ENCODE measurements at places on chromosomes 11 and 22. TPM values are rescaled to one million over a fixed set of nuclear protein-coding genes. Genes with fewer than 3 reads are reported as not detected.

- no peak for DNase-seq
These were observed 186.0 kb downstream of the CEP164 start for GRCh38 chr11:117513666-117514065.

DNA sequence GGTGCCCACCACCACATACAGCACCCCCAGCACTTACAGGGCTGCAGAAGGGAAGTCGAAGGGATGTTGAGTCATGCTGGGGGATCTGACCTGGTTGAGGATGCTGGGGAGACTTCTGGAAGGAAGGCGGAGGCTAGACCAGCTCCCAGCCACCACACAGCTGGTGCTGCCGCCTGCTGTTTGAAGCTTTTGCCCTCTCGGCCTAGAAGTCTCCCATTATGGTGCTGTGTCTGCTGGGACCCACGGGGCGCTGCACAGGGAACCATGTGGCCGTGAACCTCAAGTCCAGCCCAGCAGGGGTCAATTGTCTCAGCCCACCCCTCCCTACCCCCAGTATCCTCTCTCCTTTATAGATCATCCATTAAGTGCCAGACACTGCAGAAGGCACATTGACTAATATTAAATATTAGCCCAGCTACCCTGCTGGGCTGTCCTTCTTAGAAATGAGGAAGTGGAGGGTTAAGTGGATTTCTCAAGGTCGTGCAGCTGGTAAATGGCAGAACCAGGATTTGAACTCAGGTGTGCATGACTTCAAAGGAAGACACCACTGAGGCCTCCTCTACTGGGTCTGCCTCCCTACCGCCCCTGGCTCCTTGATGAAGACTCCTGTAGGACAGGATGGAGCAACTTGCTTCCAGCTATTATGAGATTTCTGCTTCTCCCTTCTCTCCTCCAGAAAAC lies 49.7 kb downstream of the CYTH4 start:
- no peak for DNase-seq

DNA sequence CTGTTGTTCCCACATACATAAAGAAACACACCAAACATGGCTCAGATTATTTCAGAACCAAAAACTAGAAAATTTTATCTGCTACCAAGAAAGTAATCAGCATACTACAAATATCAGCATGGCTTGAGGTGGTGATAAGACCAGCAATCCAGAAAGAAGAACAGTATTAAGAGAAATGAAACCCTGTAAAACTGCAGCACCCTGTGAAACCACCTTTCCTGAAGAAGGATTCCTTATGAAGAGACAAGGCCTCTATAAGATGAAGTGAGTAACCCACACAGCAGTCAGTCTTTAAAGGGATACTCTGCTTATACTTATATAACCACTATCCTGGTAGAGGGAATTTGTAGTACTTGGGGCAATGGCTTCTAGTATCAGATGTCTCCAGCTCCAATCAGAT lies 49.9 kb downstream of the RSF1 start:
- DNase-seq: no peak

GRCh38 chr11:68840661-68841653 lies 759 bp downstream of the CPT1A start:
- peak; percentile 83 for DNase-seq

GRCh38 chr11:118856314-118856713 lies 27.4 kb upstream of the CXCR5 start:
- no peak for DNase-seq

DNA sequence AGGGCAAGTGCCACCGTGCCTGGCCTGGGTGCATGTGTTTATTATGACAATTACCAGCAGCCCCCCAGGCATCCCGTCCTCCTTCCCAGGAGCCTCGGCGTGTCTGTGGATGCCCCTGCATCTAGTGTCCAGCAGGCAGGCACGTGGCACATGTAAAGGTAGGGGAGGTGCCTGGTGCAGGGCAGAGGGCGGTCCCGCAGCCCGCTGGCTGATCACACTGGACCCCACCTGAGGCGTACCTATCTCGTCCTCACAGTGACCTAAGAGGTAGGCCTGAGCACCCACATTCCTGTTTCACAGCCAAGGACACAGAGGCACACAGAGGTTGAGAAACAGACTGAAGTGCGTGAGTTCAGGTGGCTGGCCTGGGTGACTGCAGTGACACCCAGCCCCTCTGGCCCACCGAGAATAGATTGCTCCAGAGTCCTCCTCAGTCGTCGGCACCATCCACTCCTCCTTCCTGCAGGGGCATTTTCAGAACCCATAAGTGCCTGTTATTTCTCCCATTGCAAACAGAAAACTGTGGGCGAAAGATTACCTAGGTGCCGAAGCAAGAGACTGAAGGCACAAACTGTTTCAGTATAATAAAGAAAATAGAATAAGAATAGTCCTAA lies 3.0 kb upstream of the PHRF1 start:
- DNase-seq: no peak

DENND5A gene
- 132 TPM for total RNA-seq

SLC22A12 gene
- total RNA-seq: not detected

DNA sequence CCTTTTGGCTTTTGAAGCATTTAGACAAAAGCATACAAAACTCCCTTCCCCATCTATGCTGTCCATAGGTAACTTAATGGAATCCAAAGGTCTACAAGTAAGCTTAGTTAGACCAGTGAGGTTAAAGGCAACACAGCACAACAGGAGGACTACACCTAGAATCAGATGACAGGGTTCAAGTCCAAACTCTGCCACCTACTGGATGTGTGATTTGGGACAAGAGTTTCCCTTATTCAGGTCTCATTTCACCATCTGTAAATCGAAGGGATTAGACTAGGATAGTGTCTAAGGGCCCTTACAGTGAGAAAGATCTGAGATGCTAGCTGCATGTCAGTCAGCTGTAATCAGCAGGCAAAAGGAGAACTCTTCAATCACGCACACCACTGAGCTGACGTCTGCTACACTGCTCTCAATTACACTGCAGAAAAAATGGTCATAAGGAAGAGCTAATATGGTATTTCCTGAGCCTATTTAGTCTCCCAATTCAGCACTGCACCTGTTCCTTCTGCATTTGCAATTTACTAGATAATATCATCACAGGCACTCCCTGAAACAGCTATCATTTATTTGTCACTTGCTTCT lies 82.2 kb downstream of the SERGEF start:
- no peak for DNase-seq

CD3E gene
- total RNA-seq: 0.48 TPM

- no peak for DNase-seq
These were observed 27.4 kb upstream of the IZUMO1R start for GRCh38 chr11:94276943-94277342.

GRCh38 chr11:3796801-3797328 lies 489 bp downstream of the NUP98 start:
- DNase-seq: no peak

KDM4E gene
- not detected for total RNA-seq

GRCh38 chr11:69518081-69518950 lies 36.9 kb downstream of the LINC01488 start:
- peak; percentile 26 for DNase-seq

GRCh38 chr11:45162916-45163879 lies 16.8 kb downstream of the PRDM11 start:
- DNase-seq: peak; percentile 55

- no peak for DNase-seq
These were observed 29.9 kb upstream of the MOB2 start for GRCh38 chr11:1516273-1517067.

STK33 gene
- total RNA-seq: 24.8 TPM

SLC22A8 gene
- total RNA-seq: not detected

MRGPRE gene
- total RNA-seq: 0.38 TPM

DNA sequence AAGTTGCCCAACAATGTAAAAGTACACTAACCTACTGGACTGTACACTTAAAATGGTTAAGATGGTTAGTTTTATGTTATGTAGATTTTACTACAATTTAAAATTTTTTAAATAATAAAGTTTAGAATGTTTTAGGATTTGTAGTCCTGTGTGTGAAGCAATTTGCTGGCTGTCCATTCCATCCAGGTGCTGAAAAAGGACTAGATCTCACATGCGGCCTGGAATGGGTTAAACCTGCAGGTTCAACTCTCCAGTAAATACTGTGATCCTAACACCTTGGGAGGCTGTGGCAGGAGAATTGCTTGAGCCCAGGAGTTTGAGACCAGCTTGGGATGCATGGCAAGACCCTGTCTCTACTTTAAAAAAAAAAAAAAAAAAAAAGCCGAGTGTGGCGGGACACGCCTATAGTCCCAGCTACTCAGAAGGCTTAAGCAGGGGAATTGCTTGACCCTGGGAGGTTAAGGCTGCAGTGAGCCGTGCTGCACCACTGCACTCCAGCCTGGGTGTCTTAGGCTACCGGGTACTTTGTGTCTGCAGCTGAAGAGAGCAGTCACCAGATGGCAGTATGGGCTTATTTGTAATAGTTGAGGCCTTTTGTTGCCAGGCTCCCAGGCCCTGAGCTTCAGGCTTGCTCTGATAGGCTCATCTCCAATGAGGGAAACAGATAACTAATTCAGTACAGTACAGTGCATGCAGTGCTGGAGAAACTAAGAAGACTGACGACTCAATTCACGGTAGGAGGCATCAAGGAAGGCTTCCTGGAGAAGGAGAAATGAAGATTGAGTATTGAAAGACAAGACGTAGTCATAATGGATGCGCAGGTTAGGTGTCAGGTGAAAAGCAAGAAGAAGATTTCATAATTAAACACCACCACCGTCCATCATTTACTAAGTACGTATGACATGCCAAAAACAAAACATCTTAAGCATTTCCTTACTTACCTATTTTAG lies 64.7 kb upstream of the ASPHD2 start:
- no peak for DNase-seq

UCP3 gene
- 0.54 TPM for total RNA-seq

- DNase-seq: no peak
These were observed 31.9 kb downstream of the DSCAML1 start for GRCh38 chr11:117765068-117765467.

DNA sequence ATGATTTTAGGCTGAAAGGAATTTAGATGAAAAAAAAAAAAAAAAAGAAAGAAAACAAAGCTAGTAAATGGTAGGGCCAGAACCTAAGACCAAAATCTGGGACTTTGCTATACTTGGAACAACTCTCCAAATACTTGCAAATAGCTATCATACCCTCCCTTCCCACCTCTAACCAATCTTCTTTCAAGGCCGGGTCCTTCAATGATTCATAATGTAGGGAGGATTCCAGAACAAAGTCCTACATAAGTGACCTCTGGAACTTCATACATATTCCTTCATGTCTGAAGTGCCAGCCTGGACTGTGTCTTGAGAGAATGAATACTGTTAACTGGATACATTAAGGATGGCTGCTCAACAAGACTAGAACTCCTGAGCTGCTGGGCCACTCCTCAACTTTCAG lies 9.9 kb downstream of the STK33 start:
- no peak for DNase-seq

ME3 gene
- total RNA-seq: 19.9 TPM

- DNase-seq: no peak
These were observed 23.8 kb downstream of the PACSIN2 start for GRCh38 chr22:42991010-42991651.

NCAM1 gene
- total RNA-seq: 472 TPM

GRCh38 chr22:43734370-43735150 lies 77.5 kb downstream of the EFCAB6 start:
- no peak for DNase-seq

DNA sequence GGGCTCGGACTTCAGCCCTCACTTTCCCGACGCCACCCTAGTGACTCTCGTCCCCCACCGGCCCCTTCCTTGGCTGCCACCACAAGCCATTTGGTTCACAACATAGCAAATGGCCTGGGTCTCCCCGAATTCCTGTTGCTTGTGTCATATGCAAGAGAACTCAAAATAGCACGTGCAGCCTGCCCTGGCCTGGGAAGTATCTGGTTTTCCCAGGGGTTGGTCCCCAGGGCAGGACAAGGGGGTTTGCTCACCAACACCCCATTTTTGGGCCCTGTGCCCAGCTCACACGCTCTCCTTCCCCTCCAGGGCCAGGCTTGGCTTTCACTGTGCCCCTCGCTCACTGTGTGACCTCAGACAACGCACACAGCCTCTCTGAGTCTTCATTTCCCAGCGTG lies 12.8 kb upstream of the TPCN2 start:
- DNase-seq: no peak

GRCh38 chr22:49678137-49678841 lies 149.4 kb downstream of the BRD1 start:
- no peak for DNase-seq

OR52E5 gene
- not detected for total RNA-seq

DNA sequence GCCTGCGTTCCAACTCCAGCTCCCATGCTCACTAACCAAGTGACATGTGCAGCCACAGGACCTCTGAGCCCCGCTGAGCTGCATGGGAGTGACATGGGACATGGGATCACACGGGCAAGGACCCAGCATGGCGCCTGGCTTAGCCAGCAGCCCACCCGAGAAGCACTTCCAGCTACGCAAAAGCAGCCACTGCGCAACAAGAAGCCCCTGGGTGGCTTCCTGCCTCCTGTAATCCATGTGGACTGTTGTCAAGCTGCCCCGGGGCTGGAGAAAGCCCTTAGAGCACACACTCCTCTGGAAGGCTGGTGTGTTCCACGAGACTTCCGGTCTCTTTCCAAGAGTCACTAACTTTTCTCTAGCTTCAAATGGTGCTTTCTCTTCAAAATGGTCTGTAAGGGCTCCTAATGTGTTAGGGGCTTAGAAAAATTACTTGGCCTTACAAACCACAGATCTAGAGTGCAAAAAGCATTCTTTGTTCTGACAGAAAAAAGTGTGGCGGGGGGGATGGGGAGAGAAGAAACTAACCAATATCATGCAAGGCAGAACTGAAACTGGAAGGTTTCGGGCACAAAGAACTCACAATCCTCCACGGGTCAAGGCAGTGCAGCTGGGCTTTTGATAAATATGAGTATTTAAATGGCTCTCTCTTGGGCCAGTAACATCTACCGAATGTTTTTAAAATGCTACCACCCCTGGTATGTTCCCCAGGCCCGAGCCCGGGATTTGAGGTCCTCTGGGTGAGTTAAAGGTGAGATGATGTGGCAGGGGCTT lies 5.5 kb downstream of the C11orf24 start:
- DNase-seq: no peak

CCDC15 gene
- total RNA-seq: 0.24 TPM

DNA sequence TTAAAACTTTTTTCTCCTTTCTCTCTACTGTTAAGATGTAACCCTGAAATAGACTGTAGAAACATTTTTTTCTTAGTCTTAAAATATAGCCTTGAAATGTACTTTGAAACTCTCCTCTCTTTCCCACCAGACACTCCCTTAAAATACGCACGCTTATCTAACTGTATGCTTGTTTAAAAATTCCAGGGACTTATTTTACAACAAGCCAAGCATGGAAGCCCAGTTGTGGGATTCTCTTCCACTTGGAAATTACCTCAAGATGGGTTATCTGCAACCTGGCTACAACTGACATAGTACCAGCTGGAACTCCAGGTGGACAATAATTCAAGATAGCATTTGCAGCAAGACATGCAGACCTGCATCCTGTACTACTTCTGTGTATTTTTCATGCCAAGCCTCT lies 12.1 kb upstream of the CHORDC1 start:
- DNase-seq: no peak

- no peak for DNase-seq
These were observed 97.3 kb upstream of the AKIP1 start for GRCh38 chr11:8813658-8814057.

GRCh38 chr11:64126796-64127195 lies 39.1 kb downstream of the MACROD1 start:
- DNase-seq: no peak

PLCB3 gene
- 9.6 TPM for total RNA-seq

Measured in cardiac septum (tissue), 1 donor.